ENCODE measurements at places on chromosomes 2 and 18.

GRCh38 chr18:78582898-78583738 is 396.5 kb upstream of the SALL3 start:
- no peak for DNase-seq

GRCh38 chr2:239399433-239399920 is 1.3 kb downstream of the HDAC4 start:
- peak; percentile 50 for DNase-seq

- no peak for DNase-seq
Measured at GRCh38 chr18:51150113-51150700, 47.3 kb downstream of the MEX3C start.

- DNase-seq = no peak
Measured at GRCh38 chr18:6203791-6204190, 210.9 kb downstream of the L3MBTL4 start.

DNA sequence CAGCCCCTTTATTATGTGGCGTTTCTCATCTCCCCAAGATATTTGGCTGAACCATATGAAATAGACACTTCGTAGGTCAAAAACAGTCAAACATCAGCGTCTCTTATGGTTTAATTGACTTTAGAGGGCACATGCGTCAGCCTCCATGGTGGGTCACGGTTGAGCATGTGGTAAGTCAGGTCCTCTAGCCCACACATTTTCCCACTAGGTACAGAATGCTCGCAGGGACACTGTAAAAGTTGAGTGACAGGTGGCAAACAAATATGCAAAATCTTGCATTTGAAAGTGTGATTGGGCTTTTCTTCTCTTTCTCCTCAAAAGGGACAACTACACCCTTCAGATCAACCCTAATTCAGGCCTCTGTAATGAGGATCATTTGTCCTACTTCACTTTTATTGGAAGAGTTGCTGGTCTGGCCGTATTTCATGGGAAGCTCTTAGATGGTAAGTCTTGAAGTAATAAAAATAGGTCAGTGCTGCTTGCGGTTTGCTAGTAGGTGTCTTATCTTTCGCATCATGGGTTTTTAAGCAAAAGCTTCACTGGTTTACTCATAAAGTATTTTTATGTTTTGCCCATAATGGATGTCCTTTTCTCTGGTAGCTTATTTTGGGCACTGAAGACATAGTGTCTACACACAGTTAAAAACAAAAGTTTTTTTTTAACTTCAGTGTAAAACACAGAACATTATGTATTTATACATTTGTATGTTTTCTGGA is 261.3 kb downstream of the ALPK2 start:
- no peak for DNase-seq

GRCh38 chr2:98541489-98541888 is 66.8 kb downstream of the COA5 start:
- no peak for DNase-seq

- no peak for DNase-seq
Measured at GRCh38 chr2:170548304-170548703, 166.8 kb upstream of the SP5 start.

DNA sequence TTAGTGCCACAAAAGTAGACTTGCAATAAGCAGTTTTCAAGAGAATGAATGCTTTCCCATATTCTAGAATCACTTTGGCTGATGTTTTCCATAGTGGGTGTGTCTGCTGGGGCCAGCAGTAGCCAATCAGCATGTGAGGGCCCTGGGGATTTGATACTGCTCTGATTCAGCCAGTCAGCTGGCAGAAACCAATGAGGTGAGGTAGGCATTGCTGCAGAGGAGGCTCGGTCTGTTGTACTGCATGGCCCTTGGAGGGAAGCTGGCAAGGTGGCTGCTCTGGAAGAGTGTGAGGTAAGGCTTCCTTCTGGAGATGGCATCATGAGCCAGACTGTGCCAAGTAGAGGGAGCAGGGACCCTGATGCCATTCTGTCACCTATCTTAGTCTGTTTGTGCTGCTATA is 22.7 kb downstream of the TMEM87B start:
- no peak for DNase-seq

- DNase-seq = no peak
Measured at GRCh38 chr2:100865816-100866460, 46.0 kb downstream of the NPAS2 start.

DNA sequence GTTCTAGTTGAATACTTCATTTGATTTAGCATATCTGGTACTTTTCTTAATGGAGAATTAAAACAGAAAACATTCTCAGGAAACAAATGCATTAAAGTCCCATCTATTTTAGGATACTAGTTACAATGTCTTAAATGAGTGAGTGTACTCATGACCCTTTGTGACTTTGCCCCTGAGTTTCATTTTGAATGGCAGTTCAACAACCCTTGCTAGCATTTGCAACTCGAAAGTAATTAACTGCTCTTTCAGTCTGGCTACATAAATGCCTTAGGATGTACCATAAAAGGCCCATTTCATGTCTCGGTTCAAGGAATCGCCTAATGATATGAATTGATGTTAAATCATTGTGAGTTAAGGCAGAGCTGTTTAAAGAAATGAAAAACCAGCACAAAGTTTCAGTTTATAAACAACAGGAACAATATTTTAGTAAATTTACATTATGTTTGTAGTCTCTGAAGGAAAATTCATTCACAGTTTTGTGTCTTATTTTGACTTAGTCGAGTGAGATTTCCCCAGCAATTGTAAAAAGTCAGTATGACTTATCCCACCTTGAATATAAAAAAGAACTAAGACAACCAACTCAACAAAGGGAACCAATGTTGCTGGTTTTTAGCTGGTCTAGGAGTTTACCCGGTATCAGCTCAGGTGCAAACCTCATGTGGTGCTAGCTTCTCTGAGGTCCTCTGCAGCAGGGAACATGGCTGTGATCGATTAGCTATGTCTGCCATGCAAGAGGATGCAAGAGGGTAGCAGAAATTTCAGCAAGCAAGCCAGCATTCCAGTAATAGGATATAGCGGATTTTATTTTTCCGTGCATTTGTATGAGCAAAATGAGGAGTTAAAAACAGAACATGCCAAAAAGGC is 386.2 kb downstream of the PTPRM start:
- DNase-seq = peak; percentile 19

GRCh38 chr2:119119076-119119785 is 39.3 kb downstream of the C1QL2 start:
- DNase-seq = no peak

- no peak for DNase-seq
Measured at GRCh38 chr2:70442301-70443077, 111.1 kb downstream of the TGFA start.

DNA sequence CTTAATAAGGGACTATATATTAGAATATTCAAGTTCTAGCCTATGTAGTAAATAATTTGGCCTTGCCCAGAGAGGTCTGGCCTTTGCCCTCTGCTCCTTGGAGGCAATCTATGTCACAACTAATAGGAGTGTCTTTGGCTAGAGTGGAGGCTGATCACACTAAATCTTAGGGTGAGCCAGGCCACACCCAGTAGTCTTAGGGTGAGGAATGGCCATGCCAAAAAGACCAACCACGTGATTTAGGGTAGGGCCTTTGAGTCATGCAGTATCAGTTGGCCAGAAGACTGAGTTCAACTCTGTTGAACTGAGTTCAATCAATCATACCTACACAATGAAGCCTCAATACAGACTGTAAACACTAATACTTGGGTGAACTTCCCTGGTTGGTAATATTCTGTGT is 26.0 kb upstream of the FLACC1 start:
- no peak for DNase-seq

DNA sequence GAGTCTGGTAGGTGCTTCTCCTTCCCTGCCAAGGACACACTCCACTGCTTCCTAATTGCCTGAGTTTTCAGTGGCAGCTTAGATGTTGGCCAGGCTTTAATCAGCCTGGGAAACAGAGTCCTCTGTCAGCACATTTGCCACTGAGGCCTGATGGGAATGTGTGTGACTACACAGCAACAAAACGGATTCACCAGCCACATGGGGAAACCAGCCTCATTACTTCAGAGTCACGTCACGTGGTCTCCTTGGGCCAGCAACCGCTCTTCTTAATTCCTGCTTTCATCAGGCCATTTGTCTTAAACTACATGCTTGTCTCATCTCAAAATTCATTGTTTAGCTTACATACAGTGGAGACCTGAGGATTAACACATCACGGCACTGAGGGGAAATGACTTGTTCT is 93.9 kb upstream of the LTBP1 start:
- no peak for DNase-seq

DNA sequence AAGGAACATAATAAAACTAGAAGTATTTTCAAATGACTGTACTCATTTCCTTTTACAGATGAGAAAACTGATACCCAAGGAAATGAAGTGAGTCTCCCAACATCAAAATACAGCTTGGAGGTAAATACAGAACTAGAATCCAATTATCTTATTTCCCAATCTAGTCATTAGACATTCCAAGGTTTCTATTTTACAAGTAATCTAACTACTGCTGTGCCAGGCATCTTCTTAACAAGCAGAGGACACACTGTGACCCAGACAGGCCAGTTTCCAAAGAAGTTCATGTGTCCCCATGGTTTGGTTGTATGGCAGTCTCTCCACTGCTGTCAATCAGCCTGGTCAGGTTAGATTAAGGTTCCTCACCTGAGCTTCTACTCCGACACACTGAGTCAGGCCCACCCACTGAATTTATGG is 143.5 kb downstream of the THADA start:
- DNase-seq = no peak

DNA sequence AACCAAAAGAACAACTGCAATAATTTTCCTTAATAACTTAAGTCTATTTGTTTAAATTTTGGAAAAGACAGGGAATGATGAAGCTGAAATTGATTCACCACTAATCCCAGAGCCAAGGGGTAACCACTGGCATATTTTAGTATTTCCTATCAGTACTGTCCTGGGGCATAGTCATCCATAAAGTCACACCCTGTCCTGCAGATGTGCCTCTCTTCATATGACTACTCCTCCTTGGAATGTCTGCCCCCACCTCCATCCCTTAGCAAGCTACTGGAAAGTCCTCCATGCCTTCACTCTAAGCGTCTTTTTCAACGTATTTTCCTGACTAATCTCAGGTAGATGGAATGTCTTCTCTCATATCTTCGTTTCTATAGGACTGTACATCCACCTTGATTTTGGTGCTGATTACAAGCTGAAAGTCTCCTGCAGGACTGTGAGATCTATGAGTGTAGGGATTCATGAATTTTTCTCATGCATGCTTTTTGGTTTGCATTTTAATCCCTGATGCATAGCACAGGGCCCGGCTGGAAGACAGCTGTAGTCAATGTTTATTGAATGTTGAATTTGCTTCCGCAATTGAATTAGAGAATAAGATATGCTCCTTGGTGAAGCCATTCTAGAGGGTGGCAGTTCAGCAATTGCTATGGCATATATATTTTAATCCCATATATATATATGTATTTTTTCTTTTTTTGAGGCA is 85.6 kb downstream of the MOGAT1 start:
- no peak for DNase-seq

GRCh38 chr2:188076149-188077056 is 215.3 kb upstream of the GULP1 start:
- no peak for DNase-seq

GRCh38 chr2:240443891-240444301 is 8.4 kb downstream of the GPC1 start:
- DNase-seq = no peak

- no peak for DNase-seq
Measured at GRCh38 chr18:49648811-49649210, 87.0 kb downstream of the LIPG start.

DNA sequence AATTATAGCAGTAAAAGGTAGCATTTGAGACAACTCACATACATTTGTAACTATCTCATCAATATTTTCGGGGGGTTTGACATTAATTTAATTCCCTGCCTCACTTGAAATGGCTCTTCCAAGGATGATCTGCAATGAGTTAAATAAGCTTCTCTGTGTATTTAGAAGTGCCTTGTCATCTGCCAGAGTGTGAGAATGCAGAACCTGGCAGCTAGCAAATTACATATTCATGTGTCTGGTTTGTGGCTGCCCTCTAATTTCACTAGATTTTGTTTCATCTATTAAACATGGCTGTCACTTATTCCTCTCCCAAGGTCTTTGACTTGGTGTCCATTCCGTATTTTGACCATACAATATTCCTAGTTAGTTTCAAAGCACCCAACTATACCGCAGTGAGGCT is 158.3 kb upstream of the CAVIN2 start:
- no peak for DNase-seq

GRCh38 chr2:161036926-161037325 is 123.3 kb upstream of the TANK start:
- DNase-seq = no peak

- no peak for DNase-seq
Measured at GRCh38 chr2:190780594-190780993, 100.0 kb upstream of the GLS start.

GRCh38 chr2:30934066-30934465 is 126.8 kb upstream of the CAPN13 start:
- DNase-seq = no peak

DNA sequence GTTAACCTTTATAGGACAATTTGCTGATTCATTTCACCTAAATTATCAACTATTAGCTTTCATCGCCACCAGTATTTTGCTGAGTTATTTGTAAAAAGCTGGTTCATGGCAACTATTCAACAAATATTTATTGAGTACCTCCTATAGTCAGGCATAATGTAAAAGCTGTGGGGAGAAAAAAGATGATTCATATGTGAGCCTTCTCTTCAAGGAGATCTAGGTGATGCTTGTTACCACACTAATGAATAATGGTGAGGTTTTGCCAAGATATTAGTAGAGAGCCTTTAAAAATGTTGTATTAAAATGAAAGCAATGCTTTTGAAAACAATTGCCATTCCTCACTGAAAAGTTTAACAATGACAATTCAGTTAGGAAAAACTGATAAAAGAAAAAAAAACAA is 187.8 kb downstream of the ANKRD44 start:
- DNase-seq = no peak

GRCh38 chr2:219175928-219176817 is 552 bp downstream of the CNPPD1 start:
- peak; percentile 15 for DNase-seq

- DNase-seq = no peak
Measured at GRCh38 chr2:238134393-238134785, 4.1 kb upstream of the KLHL30 start.

- DNase-seq = peak; percentile 71
Measured at GRCh38 chr18:13382366-13382953, 163.9 kb downstream of the LDLRAD4 start.

- no peak for DNase-seq
Measured at GRCh38 chr2:21299411-21299810, 175.6 kb downstream of the TDRD15 start.

GRCh38 chr2:198144660-198145059 is 340.3 kb downstream of the PLCL1 start:
- DNase-seq = no peak

DNA sequence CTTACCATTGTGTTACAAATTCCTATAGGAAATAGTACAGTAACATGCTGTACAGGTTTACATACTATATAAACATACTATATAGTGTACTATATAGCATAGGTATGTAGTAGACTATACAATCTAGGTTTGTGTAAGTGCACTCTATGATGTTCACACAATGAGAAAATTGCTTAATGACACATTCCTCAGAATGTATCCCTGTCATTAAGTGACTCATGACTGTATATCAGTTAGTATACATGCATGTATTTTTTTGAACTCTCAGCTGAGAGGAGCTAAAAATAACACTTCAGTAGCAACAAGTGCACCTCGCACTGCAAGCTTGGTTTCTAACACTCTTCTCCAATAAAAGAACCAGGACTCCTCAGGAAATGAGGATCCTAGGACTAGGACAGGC is 19.5 kb upstream of the ASXL3 start:
- no peak for DNase-seq

- no peak for DNase-seq
Measured at GRCh38 chr2:119009110-119009509, 67.1 kb downstream of the MARCO start.

Measured in CD4-positive, alpha-beta memory T cell (primary cell).